ENCODE measurements at places on chromosomes 6 and 20.
A peak's percentile ranks its signal among the peaks of the same experiment; 100 is the strongest.

DNA sequence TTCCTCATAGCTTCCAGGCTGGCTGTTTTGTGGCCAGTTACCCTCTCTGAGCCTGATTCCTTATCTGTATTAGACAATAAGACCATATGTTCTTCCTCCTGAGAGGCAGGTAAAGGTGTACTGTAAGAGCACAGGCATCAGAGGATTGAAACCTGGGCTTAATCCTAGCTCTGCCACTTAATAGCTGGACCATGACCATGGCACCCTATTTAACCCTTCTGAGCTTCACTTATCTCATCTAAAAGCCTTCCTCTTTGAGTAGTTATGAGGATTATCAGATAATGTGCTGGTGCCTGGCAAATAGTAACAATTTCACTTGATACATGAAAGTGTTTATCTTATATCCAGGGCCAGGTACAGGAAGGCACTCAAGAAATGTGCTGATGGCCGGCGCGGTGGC, 34.9 kb downstream of the BCL2L1 start:
- no peak for DNase-seq

GRCh38 chr6:139939189-139939979, 564.9 kb upstream of the CITED2 start:
- DNase-seq: no peak

GRCh38 chr20:53623454-53624211, 30.0 kb upstream of the ZNF217 start:
- peak; percentile 82 for DNase-seq

GRCh38 chr6:80133020-80133419, 26.5 kb downstream of the BCKDHB start:
- peak; percentile 83 for DNase-seq

DNA sequence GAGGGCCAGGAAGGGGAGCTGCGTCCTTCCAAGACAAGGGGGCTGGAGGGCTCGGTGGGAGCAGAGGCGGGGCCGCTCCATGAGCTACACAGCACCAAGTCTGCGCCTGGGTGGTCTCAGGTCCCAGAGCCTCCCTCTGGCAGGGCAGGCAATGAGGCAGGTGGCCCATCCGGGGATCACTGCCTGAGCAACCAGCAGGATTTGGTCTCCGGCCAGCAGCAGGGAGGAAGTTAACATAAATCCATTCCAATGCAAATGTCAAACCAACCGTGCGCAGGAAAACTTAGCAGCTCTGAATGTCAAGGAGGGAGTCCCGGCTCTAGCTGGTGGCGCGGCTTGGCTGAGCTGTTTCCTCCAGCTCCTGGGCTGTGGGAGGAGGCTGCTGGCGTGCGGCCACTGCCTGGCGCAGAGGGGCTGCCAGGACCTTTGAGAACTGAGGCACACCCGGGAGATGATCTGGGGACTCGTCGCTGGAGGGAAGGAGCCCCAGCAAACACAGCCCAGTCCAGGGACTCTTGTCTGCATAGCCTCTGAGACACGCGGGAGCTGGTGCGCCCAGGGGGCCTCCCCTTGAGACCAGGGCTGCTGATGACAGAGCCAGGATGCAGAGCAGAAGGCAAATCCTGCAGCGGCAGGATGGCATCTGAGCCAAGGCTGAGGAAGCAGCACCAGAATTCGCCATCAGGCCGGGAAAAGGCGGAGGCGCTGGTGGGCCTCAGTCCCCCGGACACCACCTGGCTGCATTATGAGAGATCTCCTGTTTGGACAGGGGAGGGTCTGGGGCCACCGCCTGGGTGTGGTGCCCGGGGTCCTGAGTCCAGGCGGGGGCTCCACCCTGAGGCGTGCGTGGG, 33.1 kb upstream of the CHRNA4 start:
- no peak for DNase-seq

GRCh38 chr6:119735530-119735929, 386.0 kb upstream of the MAN1A1 start:
- no peak for DNase-seq

- peak; percentile 5 for DNase-seq
Measured at GRCh38 chr20:20259533-20259932, 108.4 kb upstream of the INSM1 start.

DNA sequence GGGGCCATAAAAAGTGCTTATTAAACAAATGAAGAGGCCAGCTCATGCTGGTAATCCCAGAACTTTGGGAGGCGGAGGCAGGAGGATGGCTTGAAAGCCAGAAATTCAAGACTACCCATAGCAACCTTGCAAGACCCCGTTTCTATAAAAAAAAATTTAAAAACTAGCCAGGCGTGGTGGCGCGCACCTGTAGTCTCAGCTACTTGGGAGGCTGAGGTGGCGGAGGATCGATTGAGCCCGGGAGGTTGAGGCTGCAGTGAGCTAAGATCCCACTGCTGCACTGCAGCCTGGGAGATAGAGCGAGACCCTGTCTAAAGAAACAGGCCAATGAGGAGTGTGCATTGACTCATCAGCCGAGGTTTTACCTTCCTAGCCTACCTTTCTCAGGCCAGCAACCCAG, 15.2 kb downstream of the NPEPL1 start:
- DNase-seq: no peak

GRCh38 chr6:41247288-41247865, 19.2 kb downstream of the TREML4 start:
- DNase-seq: no peak

- peak; percentile 39 for DNase-seq
Measured at GRCh38 chr6:97085772-97086171, 161.2 kb downstream of the KLHL32 start.

DNA sequence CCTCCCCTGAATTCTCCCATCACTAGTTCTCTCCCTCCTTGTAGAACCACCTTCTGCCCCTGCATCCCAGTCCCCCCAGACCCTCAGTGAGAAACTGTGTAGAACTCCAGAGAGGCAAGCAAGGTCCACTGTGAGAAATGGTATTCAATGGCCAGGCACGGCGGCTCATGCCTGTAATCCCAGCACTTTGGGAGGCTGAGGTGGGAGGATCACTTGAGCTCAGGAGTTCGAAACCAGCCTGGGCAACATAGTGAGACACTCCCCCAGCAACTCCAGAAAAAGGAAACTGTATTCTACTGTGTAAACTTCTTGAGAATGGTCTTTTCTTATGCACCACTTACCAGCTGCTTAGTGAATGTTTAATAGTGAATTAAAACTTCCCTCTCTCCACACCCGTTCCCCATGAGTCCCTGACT, 8.2 kb upstream of the CD83 start:
- no peak for DNase-seq

DNA sequence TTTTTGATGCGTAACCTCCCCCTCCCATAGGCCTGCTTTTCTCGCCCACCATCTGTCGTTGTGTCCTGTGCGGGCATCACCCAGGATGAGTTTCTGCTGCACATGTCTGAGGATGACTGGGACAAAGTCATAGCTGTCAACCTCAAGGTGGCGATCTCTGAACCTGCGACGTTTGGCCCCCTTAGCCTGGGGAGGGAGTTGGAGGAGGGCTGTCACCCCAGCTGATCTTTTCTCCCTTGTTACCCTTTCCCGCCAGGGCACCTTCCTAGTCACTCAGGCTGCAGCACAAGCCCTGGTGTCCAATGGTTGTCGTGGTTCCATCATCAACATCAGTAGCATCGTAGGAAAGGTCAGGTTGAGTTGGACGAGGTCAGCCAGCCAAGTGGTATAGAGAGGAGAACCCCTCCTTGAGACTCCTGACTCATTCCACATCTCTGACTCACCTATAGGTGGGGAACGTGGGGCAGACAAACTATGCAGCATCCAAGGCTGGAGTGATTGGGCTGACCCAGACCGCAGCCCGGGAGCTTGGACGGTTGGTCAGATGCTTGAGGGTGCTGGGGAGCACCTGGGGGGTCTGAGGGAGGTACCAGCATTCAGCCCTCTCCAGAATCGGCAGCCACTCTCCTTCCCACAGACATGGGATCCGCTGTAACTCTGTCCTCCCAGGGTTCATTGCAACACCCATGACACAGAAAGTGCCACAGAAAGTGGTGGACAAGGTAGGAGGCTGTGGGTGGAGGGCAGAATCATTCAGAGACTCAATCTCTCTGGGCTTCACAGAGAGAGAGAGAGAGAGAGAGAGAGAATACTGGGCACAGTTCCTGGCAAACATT, 954 bp downstream of the HSD17B8 start:
- DNase-seq: no peak

GRCh38 chr20:34437330-34437986, 74.4 kb downstream of the ITCH start:
- DNase-seq: no peak

DNA sequence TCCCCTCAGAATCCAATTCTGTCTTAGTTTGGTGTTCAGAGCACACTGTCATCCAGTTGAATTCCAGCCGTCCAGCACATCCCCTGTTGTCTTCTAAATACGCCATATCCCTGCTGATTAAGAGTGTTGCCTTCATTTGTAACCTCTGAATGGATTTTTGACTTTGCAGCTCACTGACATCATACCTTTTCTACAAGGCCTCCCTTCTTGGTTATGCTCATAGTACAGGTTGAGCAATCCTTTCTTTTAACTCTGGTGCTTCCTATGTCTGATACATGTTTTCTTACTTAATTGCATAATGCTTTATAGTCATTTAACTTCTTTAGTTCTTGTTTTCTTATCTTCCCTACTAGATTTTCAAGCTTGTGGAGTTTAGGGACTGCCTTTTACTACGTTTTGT, 36.4 kb downstream of the XRN2 start:
- no peak for DNase-seq

- DNase-seq: peak; percentile 23
Measured at GRCh38 chr6:9532621-9533557, 882.0 kb downstream of the TFAP2A start.

DNA sequence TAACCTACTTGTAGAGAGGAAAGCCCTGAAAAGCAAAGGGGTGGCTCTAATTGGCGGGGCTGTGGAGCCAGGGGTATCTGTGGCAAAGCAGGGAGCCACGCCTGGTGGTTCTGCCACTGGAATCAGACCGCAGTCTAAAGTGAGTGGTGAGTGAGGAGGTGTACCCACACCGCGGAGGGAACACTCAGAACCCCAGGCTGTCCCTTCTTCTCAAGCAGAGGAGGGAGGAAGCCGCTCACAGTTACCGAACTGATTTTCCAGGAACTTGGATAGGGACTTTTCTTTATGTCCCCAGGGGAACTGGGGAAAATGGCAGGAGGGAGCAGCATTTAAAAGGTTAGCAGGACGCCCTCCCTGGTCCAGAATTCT, 287.2 kb downstream of the TAF4 start:
- DNase-seq: no peak

- DNase-seq: no peak
Measured at GRCh38 chr20:9517297-9518162, 3.1 kb downstream of the LAMP5 start.

DNA sequence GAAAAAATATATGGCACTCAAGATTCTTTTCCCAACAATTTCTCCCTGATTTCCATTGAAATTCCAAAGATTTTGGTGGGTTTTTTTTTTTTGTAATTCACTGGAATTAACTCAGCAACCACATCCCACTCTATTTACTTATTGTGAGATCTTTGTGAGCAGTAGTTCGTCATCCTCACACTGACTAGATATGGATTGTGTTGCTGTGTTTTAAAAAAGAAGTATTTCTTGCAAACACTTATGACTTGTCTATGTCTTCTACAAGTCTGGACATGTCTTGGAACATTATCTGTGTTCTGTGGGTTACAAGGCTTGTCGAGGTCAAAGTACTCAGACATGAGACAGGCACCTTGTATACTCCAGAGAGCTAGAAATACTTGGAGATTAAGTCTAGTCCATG, 7.3 kb upstream of the TENT5A start:
- peak; percentile 90 for DNase-seq

GRCh38 chr6:39280247-39280731, 33.9 kb downstream of the KCNK17 start:
- no peak for DNase-seq

- no peak for DNase-seq
Measured at GRCh38 chr6:74762841-74763240, 443.0 kb downstream of the COL12A1 start.

- DNase-seq: no peak
Measured at GRCh38 chr6:152783217-152783878, 32.8 kb downstream of the VIP start.

- no peak for DNase-seq
Measured at GRCh38 chr6:63785006-63785405, 149.4 kb downstream of the PHF3 start.

- DNase-seq: no peak
Measured at GRCh38 chr6:154134471-154135147, 95.6 kb downstream of the OPRM1 start.

DNA sequence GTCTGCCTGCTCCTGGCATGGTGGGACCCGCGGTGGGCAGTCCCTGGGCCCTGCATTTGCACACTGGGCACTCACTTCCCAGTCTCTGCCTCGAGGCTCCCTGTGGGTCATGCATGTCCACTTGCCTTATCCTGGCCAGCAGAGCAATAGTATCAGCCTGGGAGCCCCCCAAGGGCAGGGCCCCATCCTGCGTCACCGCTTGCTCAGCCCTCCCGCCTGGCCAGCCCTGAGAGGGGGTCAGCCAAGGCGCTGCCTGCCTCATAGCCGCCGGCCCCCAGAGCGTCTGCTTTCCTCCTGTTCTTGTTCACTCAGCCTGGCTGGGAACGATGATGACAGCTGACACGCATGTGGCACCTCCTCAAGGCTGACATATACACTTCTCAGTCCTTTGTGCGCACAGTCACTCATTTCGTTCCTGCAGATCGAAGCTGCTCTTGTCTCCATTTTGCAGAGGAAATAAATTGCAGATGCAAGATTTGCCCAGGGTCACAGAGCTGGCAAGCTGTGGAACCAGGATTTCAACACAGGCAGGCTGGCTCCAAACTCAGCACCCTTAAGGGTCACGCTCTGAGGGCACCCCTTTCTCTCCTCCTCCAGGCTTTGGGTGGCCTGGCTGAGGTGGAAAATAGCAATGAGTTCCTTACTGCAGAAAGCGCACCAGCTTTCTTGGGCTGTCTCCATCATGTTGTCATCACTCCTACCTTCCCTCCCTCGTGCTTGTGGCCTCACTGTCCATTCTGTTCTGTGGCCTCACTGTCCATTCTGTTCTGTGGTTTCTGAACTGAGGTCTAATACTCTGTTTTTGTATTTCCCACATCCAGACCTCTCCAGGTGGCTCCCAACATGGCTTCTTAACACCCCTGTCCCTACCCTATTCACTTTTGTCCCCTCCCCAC, 17.2 kb downstream of the KCNK17 start:
- DNase-seq: no peak

- DNase-seq: no peak
Measured at GRCh38 chr6:79898076-79898475, 49.3 kb downstream of the ELOVL4 start.

- DNase-seq: no peak
Measured at GRCh38 chr6:111951497-111952085, 78.3 kb upstream of the FYN start.

- DNase-seq: no peak
Measured at GRCh38 chr20:51382111-51382985, 160.2 kb downstream of the NFATC2 start.

- DNase-seq: peak; percentile 11
Measured at GRCh38 chr6:22926790-22927354, 357.5 kb downstream of the HDGFL1 start.

GRCh38 chr20:48718786-48719578, 108.8 kb downstream of the PREX1 start:
- no peak for DNase-seq

DNA sequence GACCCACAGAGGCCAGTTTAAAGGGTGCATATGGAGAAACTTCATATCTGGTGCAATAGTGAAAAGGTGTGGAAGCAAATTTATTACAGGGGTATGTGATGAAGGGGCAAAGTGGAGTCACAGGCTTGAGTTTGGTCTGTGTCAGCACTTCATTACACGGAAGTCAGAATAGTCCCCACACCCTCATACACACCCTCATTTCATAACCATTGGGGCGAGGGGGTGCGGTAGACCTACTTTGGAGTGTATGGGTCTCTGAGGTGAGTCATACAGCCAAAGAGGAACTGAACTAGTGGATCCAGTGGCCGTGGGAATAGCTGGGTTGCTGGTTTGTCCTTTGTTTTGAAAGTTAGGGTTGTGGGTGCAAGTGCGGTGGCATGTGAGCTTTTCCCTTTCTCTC, 3.3 kb downstream of the TM9SF4 start:
- no peak for DNase-seq

Measured in LHCN-M2 (cell line).